ENCODE measurements at places on chromosomes 16 and 17.

DNA sequence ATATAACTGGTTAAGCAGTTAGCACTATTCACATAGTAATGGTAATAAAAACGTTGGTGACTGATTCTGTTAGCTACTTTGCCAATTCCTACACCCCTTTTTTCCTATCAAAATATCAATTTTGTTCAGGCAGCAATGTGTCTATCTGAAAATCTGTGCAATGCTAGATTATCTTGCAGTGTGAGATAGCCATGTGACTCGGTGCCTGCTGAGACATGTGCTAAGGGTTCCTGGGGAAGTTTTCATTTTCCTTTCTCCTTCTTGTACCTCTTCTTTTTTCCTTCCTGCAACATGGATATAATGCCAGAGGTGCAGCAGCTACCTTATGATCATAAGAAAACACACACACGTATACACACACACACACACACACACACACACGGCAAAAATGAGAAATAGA is 100.5 kb upstream of the SHISA6 start:
- DNase-seq: no peak

DNA sequence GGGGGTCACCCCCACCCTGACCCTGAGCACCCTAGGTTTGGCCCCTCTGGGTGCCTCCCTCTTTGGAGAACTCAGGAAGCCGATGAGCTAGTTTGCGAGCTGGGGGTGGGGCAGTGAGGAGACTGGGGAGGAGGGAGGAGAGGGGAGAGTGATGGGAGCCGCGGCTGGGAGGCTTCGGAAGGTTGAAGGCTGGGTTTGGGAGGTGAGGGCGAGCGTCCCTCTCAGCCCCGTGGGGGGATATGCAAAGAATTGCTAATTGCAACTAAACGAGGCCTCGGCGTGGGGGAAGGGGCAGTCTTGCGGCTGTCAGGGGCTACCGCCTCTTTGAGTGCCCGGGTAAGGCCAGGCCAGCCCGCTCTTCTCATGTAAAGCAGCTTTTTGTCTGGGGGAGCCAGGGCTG is 17.6 kb upstream of the FZD2 start:
- DNase-seq: no peak

DNA sequence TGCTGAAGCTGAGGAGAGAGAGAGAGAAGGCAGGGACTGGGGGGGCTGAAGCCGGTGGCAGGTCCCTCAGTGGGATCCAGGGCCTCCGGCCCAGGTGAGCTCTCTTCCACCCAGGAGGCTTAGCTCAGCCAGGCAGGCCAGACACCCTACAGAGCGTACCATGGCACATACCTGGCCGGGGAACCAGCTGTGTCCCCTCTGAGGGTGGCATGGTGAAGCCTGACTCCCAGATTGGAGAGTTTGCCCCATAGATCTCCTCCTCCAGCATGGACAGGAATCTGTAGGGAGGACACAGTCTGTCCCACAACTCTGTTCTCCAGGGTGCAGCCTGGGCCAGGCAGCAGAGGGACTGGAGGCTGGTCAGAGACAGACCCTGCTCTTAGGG is 3.0 kb downstream of the KAT2A start:
- DNase-seq: no peak

GRCh38 chr16:24851700-24852099 is 5.9 kb downstream of the SLC5A11 start:
- no peak for DNase-seq

- DNase-seq: no peak
These were observed 7.7 kb upstream of the PECAM1 start for GRCh38 chr17:64398320-64398719.

DNA sequence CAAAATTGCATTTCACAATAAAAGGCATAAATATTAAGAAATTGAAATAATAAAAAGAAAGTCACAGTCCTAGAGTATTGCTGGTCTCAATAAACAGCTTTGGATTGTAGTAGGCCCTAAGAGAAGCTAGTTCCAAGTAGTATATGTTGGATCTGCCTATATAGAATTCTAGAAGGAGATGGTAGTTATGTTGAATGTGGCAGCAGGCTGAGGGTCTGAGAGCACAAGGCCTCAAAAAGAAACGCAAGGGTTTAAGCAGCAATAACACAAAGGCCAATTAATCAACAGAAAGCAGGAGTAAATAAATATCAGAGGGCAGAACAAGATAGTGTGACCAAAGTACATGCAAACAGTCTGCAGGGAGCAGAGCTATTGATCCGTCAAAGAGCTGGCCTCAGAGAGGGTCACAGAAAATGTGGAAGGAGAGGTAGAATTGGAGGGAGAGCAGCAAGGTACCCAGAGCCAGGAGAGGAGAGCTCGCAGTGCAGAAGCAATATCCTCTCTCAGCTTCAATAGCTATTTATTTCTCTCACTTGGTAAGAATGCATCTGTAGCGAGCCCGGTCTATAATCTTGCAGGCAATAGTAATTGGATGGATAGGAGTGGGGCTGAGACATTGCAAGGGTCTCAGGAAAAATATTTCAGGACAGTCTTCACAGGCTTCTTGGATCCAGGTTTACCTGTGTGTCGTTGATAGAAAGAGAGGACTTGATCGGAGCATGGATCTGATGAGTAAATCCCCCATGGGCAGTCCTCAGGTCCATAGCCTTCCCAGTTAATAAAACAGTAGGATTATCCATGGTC is 25.1 kb upstream of the MED13 start:
- DNase-seq: no peak

GRCh38 chr16:81808933-81809480 is 29.9 kb downstream of the PLCG2 start:
- no peak for DNase-seq

GRCh38 chr17:11719856-11720255 is 121.6 kb downstream of the DNAH9 start:
- DNase-seq: no peak

- DNase-seq: no peak
These were observed 692.5 kb downstream of the WWOX start for GRCh38 chr16:78791926-78792325.

DNA sequence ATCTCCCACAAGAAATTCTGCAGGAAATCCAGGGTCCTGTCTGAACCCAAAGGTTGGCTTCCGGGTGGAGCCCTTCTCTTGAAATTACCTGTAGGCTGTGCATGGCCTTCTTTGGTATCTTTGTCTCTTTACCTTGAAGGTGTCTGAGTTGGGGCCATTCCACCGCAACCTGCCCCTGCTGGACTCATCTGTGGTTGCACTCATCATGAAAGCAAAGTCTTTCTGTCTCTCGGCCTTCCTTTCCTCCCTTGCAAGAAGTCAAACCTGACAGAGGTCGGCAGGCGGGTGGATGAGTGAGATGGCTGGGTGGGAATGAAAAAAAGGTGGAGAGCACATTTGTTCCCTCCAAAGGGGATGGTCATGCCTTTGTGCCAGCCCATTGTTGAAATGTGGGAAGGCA is 25.1 kb downstream of the SALL1 start:
- no peak for DNase-seq

DNA sequence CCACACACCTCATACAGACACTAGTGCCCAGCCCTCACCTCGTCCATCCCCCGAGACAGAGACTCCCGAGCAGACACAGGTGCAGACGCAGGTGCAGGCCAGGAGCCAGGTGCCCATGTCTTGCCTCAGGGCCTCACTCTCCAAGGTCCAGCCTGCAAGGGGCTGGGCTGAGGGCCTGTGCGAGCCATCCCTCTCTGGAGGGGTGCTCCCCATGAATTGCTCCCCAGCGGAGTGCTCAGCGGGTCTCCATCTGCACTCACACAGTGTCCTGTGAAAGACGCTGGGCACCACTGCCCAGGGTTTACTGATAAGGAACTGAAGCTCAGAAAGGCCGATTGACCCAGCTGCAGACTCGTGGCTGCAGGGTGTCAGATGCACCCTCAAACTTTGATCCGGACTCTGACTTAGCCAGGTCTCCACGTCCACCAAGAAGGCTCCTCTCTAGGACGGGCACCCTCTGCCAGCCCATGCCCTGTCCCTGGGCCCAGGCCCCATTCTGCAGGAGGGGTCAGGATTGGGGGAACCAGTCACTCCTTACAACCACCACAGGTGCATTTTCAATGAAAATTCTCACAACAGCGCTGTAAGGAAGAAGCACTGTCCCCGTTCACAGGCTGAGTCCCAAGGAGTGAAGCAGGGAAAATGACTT is 16.9 kb downstream of the POLR3K start:
- no peak for DNase-seq

DNA sequence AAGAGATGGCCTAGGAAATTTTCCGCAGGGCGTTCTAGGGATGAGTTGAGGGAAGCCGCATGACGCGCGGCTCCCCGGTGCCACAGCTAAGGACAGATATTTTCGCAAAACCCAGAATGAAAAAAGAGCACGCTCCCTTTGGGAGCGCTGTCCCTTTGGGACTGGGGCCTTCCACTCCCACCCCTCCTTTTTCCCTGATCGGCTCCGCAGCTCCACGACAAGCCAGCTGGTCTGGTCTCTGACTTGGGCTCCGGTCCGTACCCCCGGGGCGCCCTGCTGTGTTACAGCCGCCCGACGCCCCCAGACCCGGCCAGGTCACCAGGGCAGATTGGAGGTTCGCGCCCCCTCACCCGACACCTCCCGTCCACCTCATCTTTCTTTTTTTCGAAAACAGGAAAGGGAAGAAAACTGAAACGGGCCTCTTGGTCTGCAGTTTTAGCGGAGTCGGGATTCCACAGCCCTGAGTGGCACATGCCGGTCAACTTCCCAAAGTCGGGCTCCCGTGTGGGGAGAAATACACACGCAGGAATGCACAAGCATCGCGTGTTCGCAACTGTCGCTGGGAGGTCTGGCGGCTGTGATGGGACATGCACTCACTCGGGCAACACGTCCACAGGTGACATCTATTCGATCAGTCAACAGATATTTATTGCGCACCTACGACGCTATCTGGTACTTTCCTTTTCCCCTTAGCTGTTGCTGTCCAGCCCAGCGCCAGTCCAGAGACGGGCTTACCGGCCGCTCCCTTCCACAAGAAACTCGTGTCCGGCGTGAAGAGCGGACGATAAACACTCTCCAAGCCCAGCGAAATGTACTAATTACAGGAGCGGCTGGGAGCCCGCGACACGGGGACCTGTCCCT is 3.9 kb upstream of the SOX9 start:
- no peak for DNase-seq

DNA sequence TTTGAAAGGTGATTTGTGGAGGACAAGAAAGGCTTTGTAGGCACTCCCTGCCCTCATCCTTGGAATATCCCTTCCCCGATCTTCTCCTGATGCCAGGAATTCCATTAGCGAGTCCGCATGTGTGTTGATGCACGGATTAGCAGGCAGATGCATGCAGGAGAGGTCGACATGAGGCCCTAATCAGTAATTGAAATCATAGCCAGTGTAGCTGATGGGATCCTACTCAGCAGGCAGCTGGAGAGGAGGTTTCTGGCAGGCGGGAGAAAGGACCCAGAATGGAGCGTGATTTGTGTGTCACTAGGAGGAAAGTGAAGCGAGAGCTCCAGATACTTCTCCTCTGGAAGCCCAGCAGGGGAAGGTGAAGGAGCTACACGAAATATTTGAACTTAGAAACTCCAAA is 196.3 kb upstream of the CDH11 start:
- no peak for DNase-seq

- no peak for DNase-seq
These were observed 47.2 kb upstream of the SKAP1 start for GRCh38 chr17:48477221-48477620.

DNA sequence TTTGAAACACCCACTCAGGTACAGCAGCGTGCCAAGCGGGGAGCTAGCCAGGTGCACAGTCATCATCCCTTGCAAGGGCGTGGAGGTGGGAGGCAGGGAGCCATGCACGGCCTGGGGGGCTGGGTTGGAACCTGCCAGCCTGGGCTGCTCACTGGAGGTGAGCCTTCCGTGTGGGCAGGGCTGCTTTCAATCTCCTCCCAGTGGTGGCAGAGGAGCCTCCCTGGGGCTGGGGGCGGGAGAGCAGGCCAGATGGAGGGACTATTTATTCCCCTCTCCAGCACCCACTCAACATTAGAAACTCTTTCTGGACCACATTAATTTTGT is 90.3 kb downstream of the KATNIP start:
- DNase-seq: no peak

DNA sequence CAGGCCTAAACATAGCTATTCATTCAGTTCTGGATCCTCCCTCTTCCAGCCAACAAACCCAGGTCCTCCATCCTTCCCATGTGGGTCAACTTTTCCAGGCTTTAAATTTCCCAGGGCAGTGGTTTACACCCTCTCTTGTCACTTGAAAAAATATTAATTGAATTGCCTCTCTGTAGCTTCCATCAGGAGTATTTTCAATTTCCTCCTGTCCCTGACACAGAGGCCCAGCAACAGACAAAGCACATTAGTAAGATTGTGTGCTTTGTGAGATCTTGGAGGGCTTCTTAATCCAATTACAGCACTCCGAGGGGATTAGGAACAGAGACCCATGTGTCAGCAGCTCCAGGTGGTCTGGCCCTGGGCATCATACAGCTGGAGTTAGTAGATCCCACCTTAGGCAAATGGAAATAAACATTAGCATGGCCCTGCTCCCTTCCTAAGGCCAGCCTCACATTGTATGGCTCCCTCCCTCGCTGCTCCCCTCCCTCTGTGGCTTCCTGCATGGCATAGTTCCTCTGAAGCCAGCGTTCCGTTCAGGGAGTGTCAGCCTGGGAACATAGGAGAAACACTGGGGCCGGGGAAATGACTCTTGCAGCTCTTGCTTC is 132.7 kb upstream of the HSBP1 start:
- no peak for DNase-seq

GRCh38 chr16:29734786-29735185 is 11.0 kb downstream of the C16orf54 start:
- no peak for DNase-seq

DNA sequence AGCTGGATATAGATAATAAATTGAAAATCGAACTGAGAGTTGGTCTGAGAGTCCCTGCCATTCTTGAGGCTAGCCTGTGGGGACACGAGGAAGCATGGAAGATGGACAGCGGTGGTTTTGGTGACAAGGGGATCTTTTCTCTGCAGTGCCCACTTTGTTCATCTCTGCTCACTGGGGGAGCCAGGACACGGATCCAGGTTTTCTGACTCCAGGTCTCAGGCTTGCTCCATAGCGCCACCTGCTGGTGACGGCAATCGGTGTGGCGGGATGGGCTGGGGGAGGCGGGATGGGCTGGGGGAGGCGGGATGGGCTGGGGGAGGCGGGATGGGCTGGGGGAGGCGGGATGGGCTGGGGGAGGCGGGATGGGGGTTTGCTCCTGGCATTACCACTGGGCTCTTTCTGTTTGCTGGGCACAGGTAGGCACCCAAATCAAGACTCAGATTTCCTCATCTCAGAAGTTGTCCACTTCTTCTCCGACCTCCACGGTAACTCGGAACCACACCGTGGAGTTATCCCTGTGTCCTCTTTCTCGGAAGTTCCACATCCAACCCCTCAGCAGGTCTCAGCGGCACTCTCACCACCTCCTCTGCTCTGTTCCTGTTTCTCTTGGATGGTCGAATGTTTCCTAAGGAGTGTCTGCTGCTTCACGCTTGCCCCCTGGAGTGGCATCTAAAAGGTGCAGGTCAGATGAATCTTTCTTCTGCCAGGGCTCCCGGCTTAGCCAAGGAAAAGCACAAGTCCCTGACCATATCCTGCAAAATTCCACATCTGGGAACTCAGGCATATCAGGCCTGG is 142.4 kb downstream of the CYLD start:
- no peak for DNase-seq

GRCh38 chr17:75003070-75003956 is 9.2 kb upstream of the MRPL58 start:
- DNase-seq: no peak
